ENCODE measurements at places on chromosomes 16 and 17. TPM values are rescaled to one million over a fixed set of nuclear protein-coding genes. Genes with fewer than 3 reads are reported as not detected.

DNA sequence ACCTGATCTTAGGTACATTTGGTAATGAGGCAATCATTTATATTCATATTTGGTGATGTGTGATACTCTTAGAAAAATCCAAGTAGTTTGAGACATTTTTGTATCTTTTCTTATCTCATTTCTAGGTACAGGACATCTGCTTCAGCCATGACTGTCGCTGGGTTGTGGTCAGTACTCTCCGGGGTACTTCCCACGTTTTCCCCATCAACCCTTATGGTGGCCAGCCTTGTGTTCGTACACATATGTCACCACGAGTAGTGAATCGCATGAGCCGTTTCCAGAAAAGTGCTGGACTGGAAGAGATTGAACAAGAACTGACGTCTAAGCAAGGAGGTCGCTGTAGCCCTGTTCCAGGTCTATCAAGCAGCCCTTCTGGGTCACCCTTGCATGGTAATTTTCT is 312.2 kb downstream of the BCAS3 start:
- no peak for DNase-seq

- no peak for DNase-seq
Observed at GRCh38 chr16:49600976-49601375, 227.4 kb downstream of the C16orf78 start.

GRCh38 chr16:81940781-81941560 is 70.3 kb downstream of the SDR42E1 start:
- DNase-seq: peak; percentile 38

GRCh38 chr17:81084680-81085419 is 49.9 kb downstream of the BAIAP2 start:
- DNase-seq: no peak

DNA sequence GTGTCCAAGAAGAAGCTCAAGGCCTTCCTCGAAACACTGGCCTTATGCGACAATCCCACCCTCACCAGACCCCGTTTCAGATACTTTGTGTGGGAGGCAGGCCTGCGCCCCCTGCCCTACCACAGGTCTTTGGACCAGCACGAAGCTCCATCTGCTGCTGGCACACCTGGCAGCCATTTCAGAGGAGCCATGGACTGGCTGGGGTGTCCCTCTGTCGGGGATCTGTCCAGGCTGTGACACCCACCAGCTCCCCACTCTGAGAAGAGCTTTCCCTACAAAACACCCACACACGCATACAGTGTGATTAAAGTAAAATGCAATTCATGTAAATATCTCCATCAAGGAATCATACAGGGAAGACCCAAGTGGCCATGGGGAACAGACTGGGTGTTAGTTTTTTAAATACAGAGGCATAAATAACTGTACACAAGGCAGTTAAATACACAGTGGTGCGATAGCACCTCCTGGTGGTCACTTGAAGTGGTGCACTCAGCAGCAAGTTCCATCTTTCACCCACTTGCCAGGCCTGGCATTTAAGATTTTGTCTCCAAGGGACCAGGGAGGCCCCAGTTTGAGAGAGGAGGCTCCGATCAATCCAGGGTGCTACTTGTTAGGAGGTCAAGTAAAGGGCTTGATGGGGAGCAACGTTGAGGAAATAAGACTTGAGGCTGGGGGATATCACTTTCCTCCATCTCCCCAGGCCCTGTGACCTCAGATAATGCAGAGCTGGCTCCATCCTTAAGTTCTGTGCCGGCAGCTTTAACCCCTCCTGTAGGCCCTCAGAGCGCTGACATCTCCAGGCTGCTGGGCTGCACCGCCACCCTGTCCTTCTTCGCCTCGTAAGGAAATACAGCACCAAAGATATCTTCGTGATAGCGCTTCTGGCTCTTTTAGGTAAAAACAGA is 43.6 kb downstream of the NOS2 start:
- DNase-seq: peak; percentile 23

GRCh38 chr17:57340160-57340981 is 84.0 kb downstream of the MSI2 start:
- no peak for DNase-seq

DNA sequence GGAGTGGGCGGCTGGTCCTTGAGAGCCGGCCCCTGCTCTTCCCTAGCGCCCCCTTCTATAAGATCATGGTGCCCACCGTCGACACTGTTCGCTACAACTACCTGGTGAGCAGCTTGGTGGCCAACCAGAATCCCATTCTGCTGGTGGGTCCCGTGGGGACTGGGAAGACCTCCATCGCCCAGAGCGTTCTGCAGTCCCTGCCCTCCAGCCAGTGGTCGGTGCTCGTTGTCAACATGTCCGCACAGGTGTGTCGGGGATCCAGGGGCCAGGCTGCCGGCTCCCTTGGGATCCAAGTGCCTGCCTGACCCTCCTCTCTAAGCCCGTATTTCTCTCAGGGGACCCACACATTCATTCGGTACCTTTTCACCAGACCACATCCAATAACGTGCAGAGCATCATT is 41.4 kb upstream of the KDM6B start:
- DNase-seq: no peak

DNA sequence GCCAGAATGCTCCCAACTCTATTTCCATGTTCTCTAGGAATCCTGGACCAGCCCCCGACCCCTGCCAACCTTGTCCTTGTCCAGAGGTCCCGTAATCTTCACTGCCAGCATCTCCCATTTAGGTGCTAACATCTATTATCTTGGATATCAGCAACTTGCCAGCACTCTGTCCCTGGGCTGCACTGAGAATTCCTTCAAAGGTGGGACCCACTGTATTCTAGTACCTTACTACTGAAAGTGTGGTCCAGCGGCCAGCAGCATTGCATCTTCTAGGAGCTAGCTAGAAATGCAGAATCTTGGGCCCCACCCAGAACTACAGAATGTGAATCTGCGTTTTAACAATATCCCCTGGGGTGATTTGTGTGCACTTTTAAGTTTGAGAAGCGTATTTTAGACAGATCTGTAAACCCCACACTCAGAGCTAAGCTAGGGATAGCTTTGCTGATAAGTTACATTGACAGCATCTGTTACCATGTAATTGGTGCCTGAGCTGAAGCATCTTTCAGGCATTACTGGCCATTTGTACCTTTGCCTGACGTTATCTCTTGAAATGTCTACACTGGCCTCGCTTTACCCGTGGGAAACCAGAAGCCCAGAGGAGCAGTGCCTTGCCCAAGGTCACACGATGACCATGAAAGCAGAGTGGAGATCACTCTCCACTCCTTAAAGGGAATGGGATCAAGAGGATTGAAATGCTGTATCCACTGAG is 8.3 kb downstream of the ABAT start:
- DNase-seq: no peak

- DNase-seq: no peak
Observed at GRCh38 chr16:68289202-68289601, 21.5 kb downstream of the SLC7A6OS start.

- DNase-seq: no peak
Observed at GRCh38 chr17:79461041-79461440, 149.8 kb downstream of the RBFOX3 start.

DNA sequence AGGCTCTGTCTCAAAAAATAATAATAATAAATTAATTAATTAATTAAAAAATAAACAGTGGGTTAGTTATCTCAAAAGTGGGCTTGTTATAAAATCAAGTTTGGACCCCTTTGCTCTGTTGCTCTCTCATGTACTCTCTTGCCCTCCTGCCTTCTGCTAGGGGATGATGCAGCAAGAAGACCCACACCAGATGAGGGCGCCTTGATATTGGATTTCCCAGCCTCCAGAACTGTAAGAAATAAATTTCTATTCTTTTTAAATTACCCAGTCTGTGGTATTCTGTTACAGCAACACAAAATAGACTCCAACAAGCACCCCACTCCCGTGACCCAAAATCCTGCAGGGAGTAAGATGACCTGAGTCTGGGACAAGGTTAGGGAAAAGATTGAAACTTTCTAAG is 2.1 kb upstream of the ZNF652 start:
- DNase-seq: no peak

GRCh38 chr17:53628011-53628410 is 194.7 kb upstream of the KIF2B start:
- DNase-seq: no peak

DNA sequence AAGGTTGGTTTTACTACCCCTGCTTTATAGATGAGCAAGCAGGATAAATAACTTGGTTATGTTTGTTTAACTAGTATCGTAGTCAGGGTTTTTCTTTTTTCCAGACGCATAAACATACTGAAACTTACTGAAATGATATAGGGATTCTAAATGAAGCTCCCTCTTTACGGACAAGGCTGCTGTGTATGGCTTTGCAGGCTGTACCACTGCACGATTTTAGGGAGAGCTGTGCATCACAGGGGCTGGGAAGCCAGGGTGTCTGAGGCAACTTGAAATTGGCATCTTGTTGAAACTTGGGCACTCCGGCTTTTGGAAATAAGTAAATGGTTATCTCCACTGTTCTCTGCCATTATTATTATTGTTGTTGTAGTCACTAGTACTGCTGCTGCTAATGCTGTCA is 218.1 kb upstream of the CDH8 start:
- DNase-seq: no peak

GRCh38 chr16:1414532-1415260 is at the start of gene UNKL:
UNKL (minus strand) TSS chr16:1414704; CDS start chr16:1414691, 13 bp downstream.
- DNase-seq: no peak

DNA sequence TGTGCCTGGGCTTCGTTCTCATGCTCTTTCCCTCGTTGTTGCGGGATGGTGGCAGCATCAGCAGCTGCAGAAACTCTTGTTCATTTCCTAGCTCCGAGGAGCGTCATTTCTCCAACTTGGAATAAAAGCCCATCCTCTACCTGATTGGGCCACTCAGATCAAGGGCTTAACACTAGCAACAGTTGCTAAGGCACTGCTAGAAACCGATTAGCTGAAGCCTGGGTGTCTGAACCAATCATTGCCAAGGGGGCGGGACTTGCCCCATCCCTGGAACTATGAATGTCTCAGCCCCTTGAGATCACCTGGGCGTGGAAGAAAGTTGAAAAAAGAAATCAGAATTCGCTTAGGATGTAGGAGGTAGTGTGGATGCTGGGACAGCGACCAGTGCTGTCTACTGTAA is 145.3 kb downstream of the FOXL1 start:
- no peak for DNase-seq

DNA sequence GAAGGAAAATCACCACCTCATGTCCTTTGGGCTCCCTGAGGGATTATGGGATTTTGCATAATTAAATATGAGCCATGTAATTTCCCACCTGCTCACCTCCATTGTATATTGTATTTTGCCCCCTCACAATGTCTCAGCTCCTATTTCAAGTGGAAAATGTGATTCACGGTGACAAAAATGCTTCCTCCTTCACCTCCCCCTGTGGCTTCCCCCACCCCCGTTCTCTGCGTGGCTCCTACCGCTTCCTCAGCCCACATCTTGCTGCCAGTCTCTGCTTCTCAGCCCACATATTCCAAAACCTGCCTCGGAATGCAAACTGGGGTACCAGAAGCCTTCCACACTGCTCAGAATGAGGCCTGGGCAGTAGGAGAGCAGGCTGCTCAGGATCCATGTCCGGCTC is 394.5 kb upstream of the C16orf82 start:
- no peak for DNase-seq

DNA sequence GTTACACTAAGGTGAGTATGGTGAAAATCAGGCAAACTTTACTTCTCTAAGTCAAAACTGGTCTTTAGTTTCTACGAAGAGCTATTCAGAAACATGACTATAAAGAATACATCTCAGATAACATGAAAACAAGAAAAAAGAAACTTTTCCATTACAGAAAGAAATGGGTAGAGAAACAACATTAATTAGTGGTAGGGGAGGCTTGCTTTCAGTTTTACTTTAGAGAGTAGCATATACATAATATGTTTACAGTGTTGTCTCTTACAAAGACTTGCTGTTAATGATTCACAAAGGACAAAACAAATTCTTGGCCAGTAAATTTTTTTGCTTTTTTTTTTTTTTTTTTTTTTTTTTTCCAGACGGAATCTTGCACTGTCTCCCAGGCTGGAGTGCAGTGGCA is 34.2 kb downstream of the CRLF3 start:
- DNase-seq: no peak

Gene CTRB2
- 0.13 TPM for polyA plus RNA-seq

Gene OR2C1
- polyA plus RNA-seq: 0.73 TPM

Gene FNDC8
- 0.30 TPM for polyA plus RNA-seq

Gene FBXL19
- 33.3 TPM for polyA plus RNA-seq

Gene CLDN6
- 33.3 TPM for polyA plus RNA-seq
